ENCODE measurements at places on chromosomes 1 and 21. TPM values are rescaled to one million over a fixed set of nuclear protein-coding genes. Genes with fewer than 3 reads are reported as not detected.

- no peak overlapping the region for H3K4me3 ChIP-seq
- H3K27ac ChIP-seq = no peak overlapping the region
- H3K4me1 ChIP-seq = peaks cover 3% of the 10 kb centered on the region
Measured at GRCh38 chr1:212082765-212083406, 47.3 kb downstream of the DTL start.

GRCh38 chr1:229191066-229191674 is 79.7 kb upstream of the RAB4A start:
- no peak overlapping the region for H3K4me3 ChIP-seq
- DNase-seq = no peak
- H3K4me1 ChIP-seq = no peaks in the 10 kb centered on the region
- no peak overlapping the region for H3K27ac ChIP-seq
- no peaks in the 10 kb centered on the region for H3K36me3 ChIP-seq

DNA sequence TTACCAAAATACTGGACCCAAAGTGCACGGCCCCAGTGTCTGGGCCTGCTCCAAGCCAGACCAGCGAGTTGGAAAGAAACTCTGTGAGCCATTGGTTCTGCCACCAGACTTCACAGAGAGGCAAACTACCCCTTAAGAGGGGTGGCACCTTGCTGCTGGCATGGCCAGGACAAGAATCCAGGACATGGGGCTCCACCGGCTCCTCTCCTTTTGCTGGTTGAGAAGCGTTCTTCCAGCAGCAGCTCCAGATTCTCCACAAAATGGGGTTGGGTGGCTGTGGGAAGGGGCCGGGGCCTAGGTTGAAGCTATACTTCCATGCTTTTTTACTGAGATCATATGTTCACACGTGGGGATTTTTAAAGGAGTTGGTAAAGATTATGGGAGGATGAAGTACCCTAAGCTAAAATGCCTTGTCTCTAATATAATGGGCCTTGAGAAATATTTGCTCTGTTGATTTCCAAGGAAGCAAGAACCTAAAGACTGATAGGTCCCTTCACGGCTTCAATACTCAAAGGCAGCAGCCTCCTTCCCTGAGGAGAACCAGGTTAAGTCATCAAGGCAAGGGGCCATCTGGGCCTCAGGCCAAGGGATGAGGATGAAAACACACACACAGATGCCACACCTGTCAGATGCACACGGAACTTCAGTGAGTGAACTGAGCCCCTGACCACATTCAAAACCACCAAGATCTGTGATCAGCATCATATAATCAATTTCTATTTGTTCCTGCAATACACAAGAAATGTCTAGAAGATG is 3.1 kb downstream of the C1orf198 start:
- no peak overlapping the region for H3K4me3 ChIP-seq
- H3K27ac ChIP-seq = peak overlapping the region; percentile 20
- H3K27me3 ChIP-seq = no peaks in the 10 kb centered on the region

YBX1 gene
- total RNA-seq = 685 TPM

S100A8 gene
- 1,365 TPM for total RNA-seq

Data from left lung (tissue), 14 donors.